ENCODE measurements at places on chromosomes 4 and X.
A peak's percentile ranks its signal among the peaks of the same experiment; 100 is the strongest.

DNA sequence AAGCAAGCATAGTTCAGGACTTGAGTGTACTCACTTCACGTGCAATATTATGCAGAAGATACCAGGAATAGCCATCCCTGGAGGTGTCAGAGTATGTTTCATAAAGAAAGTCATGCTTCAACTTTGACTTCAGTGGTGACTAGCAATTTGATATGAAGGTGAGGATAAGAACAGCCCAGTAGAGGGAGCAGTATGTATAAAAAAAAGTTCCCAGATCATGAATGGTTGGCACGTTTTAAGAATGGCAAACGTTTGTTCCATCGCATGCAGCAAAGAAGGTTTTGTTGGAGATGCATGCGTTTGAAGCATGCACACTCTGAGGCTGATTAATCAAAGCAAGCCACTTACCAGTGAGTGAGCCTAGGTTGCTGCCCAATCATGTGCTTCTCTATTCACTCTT lies 33.5 kb upstream of the SLITRK4 start:
- peak; percentile 26 for DNase-seq

GRCh38 chr4:168859100-168859499 lies 151.0 kb downstream of the CBR4 start:
- no peak for DNase-seq

GRCh38 chr4:87087420-87087819 lies 133.0 kb downstream of the KLHL8 start:
- DNase-seq, result peak; percentile 41

- peak; percentile 68 for DNase-seq
These were observed 54.2 kb upstream of the SMIM10 start for GRCh38 chrX:134936542-134936941.

DNA sequence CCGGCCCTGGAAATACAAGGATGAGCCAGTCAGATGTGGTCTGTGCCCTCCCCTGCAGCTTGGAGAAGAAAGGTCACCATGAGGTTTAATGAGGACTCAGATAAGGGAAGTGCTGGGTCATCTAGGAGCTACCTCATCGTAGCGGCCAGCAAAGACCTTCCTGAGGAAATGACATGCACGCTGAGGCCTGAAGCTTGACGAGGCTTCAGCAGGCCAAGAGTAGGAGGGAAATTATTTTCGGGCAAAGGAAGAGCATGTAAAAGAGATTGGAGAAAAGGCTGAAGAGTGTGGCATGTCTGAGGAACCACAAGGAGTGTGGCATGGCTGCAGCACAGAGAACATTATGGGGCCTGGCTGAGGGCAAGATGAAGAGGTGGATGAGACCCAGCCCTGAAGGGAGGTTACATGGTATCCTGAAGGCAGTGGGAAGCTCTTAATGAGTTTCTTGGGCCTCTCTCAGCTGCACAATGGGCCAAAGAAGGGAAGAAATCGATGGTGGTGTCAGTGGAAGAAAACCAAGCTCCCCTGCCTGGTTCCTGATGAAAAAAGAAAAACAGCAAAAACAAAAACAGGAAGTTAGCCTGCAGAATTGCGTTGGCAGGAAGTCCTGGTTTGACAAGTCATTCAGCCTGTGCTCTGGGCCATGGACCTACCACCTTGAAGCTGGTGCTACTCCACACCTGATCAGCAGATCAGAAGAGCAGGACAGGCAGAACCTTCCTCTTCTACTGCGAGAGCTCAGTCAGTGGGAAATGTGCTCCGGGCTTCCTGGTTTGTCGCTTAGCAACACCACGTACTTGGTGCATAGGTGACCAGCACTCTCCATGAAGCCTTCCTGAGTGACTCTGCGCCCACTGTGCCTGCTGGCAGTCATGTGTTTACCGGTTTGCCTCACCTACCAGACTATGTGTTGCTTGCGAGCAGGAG lies 134.5 kb upstream of the KLF3 start:
- no peak for DNase-seq

- peak; percentile 76 for DNase-seq
These were observed 30.1 kb downstream of the ADGRA3 start for GRCh38 chr4:22485737-22486136.

DNA sequence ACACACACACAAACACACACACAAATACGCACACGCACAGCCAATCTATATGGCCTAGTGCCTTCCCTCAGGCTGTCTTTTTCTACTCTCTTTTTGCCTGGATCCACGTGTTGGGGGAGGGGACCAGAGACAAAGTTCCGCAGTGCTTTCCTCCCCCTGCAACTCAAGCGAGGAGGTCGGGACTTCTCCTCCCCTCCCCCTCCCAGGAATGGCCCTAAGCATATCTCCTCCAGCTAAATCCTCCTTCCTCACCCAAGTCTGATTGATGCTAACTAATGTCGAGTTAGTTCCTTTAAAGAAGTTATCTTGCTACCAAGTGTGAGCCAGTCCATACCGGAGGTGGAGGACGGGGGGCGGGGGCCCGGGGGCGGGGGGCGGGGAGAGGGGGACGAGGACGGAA lies 141.2 kb upstream of the ZIC3 start:
- DNase-seq, result no peak

GRCh38 chr4:109005523-109005922 lies 242.7 kb upstream of the ETNPPL start:
- peak; percentile 61 for DNase-seq

GRCh38 chr4:186902361-186902760 lies 178.7 kb upstream of the FAT1 start:
- no peak for DNase-seq

- DNase-seq, result peak; percentile 65
These were observed 7.4 kb downstream of the PCDH18 start for GRCh38 chr4:137524725-137525369.

DNA sequence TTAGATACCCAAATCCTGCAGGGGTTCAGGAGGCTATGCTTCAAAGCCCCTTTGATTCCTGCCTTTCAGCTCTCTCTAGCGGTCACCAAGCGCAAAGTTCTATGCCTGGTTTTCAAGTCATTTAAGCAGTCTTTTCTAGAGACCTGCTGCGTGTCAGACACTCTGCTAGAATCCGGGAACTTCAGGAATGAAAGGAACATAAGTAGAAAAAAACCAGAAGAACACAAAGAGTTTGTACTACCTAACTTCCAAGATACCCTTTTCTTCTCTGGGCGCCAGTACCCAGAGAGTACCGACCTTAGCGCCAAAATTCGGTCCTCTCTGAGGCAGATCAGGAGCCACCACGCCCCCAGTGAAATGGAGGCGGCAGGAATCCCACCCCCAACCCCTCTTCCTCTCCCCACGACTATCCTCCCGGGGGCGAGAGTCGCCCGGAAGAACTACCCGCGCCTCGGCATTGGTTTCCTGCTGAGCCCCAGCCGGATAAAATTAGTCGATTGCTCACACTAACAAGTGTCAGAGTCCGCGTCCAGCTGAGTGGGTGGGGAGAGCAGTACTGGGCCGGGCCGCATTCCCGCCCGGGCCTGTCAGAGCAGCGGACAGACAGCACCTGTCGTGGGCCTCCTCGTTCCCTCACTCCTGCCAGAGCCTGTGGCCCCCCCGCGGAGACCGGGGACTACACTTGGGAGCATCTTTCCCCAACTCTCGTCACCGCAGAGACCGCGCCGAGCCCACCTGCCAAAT lies 78.8 kb downstream of the RLIM start:
- DNase-seq, result peak; percentile 63

- DNase-seq, result peak; percentile 29
These were observed 3.4 kb downstream of the RHOH start for GRCh38 chr4:40199999-40200874.

DNA sequence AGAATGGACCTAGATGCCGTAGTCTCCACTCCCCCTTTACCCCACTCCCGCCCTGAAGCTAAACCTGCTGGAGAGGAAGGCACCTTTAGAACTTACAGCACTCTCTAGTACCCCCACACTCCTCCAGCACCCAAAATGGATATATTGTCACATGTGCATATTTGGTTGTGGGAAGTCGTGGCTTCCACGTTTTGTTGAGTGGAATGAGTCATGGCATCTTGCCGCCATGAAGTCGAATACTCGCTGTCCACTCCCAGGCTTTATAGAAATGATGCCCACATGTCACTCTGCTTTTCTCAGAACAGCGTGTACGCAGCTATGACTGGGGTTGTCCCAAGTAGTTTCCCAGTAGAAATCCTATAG lies 545 bp downstream of the ABCE1 start:
- DNase-seq, result peak; percentile 76

DNA sequence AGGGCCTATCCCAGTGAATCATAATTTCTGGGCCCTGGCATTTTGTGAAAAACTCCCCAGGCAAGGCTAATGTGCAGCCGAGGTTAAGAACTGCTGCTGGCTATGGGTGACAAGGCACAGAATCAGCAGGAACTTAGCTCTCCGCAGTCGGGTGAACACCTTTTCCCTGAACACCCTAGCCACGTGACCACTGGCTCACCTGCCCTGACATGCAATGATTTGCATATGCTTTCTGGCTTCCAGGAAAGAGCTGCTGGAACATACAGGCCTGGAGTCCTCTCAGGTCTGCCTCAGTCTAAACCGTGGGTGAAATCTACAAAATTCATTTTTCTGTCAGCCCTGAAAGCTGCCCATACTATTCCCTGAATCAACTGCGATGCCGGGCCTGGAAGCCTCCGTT lies 56.6 kb downstream of the ZNF827 start:
- no peak for DNase-seq

DNA sequence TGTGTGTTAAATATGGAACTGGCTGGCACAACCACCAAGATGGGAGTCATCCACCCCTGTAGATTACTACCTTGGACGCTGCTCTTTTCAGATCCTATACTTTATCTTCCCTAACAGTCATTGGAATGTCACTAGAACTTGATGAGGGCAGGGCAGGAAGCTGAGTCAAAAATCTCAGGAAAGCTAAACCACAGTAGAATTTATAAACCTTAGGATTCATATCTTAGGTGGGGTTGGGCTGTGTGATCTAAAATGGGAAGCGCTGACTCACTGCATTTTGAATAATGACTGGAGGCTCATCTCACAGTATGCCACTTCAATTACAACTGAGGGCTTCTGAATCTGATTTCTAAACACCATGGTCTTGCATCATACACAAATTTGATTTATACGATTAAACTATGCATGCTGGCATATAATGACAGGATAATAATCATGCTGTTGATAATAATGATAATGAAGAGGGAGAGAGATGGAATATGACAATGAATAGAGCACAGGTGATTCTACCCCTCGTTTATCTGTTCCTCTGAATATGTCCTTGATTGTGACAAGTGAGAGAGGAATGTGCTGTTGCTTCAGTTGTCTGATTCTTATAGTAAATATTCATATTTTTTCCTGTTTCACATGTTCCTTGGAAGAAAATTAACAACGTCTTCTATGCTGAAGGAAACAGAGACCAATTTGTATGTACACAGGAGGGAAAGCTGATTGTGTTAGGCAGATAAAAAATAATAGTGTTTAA lies 270.3 kb upstream of the HS3ST1 start:
- DNase-seq, result peak; percentile 65

GRCh38 chrX:24475480-24475879 lies 10.4 kb downstream of the PDK3 start:
- no peak for DNase-seq

DNA sequence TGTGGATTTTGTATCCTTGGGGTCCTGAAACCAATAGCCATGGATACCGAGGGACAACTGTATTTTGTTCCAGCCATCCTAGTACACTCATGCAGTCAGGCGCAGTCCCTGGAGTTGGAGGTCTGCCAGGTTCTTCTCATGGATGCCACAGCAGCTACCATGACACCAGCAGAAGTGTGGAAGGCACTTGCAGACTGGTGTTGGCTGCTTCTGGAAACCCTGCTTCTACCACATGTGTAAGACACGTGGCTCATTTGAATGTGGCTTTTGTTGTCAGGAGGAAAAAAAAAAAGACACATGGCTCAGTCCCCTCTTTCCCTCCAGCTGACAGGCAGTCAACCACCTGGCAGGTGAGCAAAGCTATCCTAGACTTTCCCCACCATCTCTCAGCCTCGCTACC lies 19.4 kb downstream of the DRD5 start:
- no peak for DNase-seq

DNA sequence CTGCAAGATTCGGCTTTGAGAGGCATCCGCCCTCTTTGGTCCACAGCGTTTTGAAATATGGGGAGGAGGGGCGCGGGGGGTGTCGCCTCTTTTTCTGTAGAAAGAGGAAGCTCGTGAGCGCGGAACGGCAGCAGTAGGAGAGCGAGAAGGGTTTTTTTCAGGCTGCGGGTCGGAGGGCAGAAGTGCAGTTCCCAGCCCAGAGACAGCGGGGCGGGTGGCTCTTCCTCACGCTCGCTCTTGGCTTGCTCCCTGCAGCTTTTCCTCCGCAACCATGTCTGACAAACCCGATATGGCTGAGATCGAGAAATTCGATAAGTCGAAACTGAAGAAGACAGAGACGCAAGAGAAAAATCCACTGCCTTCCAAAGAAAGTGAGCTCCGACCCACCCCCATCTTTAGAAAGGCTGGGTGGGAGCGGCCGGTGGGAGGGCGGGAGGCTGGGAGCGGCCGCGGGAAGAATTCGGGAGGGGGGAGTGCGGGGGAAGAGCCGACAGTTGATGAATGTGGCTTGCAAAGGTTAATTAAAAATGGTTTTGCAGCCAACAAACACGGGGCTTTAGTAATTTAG lies 1.2 kb downstream of the TMSB4X start:
- DNase-seq, result peak; percentile 69

GRCh38 chr4:54625391-54625790 lies 32.4 kb upstream of the KIT start:
- no peak for DNase-seq

- DNase-seq, result no peak
These were observed 1477.7 kb upstream of the IGFBP7 start for GRCh38 chr4:58587856-58588255.

- peak; percentile 35 for DNase-seq
These were observed 9.1 kb downstream of the FGFR3 start for GRCh38 chr4:1802151-1802715.

- DNase-seq, result no peak
These were observed 378.9 kb downstream of the PPP1R2C start for GRCh38 chrX:42398967-42399631.

GRCh38 chr4:140427106-140427918 lies at the start of gene CLGN:
TSS of gene CLGN (minus strand) at chr4:140427648. CDS start at chr4:140413078, 14,570 bp downstream.
- peak; percentile 43 for DNase-seq

GRCh38 chr4:82721819-82722423 lies 76.7 kb downstream of the SCD5 start:
- DNase-seq, result peak; percentile 33

- no peak for DNase-seq
These were observed 9.5 kb downstream of the CYTL1 start for GRCh38 chr4:5009796-5010195.

DNA sequence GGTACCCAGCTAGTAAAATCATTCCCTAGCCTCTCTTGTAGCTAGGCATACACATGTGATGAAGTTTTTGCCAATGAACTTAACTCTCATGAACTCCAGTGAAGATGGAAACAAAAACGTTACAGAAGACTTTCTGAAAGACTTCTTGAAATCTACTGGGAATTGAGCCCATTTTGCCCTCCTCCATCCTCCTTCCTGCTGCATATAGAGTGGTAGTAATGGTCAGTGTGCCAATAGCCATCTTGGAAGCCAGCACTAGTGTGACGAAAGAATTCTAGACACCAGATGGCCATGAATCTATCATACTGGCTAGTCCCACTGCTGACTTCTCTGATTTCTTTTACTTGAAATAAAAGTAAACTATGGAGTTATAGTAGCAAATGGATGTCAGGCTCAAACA lies 30.9 kb upstream of the PPA2 start:
- no peak for DNase-seq
